ENCODE measurements at places on chromosomes 2 and 18.

- DNase-seq, result peak; percentile 98
Observed at GRCh38 chr18:12278741-12279682, 24.9 kb downstream of the CIDEA start.

- DNase-seq, result no peak
Observed at GRCh38 chr2:230634146-230634545, 78.5 kb upstream of the CAB39 start.

DNA sequence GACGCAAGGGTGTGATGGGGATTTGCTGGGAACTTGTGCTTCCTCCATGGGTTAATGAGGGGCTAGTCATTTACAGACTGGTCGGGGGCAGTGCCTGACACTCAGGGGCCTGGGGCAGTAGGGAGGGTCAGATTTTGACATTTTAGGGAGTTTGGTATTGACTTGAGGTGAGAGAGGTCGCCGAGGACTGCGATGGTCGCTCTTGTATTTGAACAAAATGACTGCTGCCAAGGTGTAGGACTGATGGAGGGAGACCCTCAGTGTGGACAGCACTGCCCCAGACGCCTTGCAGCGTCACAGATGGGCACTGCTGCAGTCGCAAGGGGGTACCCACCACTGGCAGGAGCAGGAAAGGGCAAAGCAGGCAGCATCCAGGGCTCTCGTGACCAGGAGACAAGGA is 182.9 kb downstream of the RTP5 start:
- no peak for DNase-seq

DNA sequence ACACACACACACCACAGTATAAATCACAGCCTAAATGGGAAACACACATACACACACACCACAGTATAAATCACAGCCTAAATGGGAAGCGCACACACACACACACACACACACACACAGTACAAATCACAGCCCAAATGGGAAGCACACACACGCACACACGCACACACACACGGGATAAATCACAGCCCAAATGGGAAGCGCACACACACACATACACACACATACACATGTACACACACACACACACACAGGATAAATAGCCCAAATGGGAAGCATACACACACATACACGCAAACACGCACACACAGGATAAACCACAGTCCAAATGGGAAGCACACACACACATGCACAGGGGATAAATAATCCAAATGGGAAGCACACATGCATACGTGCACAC is 68.1 kb downstream of the ADNP2 start:
- DNase-seq, result no peak

DNA sequence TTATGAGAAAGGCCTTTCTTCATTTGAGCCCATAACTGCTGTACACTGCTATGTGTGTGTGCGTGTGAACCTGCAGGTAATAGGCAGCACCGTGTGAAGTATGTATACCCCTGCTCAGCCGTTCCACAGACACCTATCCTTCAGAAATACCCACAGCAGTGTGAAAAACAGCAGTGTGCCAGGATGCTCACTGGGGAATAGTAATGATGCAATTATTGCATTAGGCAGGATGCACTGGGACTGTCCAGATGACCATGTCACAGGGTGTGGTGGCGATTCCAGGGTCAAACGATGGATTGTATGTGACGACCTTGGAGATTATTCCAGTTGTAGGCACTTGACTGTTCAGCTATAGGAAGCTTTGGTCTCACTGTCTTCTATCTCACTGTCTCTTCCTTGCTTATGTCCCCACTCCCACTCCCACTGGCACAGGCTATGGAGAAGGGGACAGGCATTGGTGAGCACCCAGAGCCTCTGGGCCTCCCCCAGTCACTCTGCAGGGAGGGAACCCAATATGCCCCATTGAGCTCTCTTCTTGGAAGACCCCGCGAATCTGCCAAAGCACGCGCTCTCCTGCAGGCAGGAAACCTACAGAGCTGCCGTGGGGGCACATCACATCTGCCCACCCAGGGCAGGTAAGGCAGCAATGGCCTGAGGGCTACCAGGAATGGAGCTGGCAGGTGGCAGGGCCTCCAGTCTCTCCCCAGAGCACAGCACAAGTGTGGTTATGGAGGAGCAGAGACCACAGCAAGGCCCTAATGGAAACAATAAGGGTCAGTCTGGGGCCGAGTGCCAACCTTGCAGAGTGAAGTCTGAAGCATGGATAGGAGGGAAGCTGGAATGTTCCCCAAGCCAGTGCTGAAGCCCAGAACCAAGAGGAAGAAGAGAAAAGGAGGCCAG is 518.9 kb upstream of the RAB6C start:
- no peak for DNase-seq

DNA sequence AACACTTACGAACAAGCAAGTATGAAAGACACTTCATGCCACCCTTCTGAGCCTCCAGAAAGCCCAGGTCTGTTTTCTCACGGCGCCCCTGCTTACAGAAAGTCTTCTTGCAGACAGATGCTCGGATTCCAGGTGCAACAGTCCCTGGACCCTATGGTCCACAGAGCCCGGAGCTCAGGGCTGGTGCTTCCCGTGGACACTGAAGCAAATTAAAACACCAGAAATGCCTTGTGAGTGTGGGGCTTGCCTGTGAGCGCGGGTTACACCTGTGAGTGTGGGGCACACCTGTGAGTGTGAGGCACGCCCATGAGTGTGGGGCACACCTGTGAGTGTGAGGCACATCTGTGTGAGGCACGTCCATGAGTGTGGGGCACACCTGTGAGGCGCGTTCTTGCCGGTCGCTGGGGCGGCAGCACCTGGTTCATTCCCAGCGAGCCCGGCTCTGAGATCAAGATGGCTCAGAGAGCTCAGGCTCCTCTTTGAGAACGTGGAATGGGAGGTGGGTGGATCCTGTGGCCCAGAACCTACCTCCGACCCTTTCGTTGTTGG is 205.2 kb upstream of the TPO start:
- DNase-seq, result no peak

DNA sequence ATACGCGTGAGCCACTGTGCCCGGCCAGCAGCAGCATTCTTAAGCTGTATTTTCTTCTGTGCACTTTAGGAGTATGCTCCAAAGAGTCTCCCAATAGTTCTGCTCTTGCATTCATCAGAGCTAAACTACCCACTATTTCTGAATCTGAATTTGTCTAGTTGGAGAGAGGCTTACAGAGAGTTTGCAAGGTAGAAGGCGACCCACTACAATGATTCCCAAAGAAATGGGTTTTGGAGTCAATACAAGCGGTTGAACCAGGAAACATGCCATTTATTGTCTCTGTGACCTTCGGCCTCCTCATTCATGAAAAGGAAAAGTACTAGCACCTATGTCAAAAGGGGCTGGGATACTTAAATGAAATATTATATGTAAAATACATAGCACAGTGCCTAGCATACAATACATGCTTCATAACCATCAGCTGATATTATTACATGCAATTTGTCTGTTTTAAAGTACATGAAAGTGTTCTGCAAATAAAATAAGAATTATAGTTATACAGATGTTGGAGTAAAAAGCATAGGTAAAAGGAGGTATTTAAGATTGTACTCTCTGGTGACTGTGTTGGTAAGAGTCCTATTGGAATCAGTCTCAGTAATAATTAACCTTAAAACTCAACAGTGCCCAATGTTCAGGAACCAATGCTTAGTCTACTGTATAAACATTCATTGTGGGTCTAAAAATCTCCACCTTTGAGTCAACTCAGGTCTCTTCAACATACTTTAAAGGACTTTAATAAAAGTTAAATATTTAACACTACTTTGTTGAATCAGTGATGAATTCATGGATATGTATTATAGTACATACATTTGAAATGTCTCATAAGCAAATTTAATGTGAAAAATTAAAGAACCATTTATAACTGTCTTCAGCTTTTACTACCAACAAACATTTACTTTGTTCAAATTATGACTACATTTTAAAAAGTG is 89.8 kb upstream of the GRB14 start:
- DNase-seq, result no peak

DNA sequence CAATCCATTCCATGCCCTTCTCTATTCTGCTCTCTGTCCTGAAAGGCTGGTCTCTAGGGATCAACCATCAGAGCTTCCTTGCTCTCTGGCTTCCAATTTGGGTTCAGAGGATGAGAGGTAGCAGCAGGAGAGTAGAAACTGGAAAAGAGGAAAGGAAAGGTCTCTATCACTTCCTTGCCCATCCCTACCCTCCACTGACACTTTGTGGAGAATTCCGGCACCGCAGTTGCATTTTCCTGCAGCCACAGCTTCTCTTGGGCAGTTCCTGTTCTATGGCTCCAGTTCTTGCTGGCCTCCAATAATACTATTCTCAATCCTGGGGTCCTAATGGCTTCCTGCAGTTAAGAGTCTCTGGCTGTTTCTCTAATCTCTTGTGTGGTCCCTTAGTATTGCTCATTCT is 13.3 kb upstream of the IMPACT start:
- no peak for DNase-seq

DNA sequence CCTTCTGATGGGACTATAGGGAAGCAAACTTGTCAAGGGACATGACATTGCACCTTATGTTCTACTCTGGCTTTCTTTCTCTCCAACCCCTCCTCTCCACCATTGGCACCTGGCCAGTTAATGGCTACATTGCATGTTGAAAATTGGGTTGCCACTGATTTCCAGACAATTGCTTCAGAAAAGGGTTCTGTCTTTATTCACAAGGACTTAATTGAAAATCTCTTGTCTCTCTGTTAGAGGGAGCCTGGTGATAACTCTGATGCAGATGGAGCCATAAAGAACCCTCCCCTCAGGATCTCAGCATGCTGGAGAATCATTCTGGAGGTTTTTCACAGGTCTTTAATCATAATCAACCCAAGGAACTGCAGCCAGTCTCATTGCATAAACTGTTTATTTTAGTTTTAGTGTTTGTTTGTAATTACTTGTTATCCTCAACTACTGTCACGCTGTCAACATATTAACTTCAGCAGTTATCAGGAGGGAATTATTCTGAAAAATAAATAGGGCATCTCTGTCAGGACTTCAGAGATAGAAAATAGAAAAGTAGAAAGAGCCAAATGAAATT is 316.8 kb downstream of the RIT2 start:
- no peak for DNase-seq

DNA sequence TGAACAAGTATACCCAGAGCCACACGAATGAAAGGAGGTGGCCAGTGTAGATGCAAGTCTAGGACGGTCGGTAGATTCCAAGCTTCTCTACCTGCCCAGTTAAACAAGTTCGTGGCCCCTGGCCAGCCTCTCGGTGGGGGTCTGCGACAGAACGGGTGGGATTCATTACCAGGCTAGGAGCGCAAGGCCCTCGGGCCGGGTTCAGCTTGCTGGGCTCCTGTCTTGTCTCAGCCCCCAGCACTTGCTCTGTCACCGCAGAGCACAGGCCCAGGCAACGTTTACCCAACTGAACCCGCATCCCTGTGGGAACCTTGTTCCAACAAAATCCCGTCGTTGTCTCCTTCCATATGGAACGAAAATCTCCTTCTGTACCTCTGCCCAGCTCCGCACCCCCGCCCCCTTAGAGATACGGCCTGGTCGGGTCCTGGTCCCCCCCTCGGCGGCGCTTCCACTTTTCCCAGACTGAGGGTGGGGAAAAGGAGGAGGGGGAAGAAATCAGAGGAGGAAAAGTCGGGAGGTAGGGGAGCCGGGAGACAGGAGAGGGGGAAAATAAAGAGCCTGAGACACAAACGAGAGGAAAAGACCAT is 1.9 kb upstream of the EMX1 start:
- no peak for DNase-seq

- no peak for DNase-seq
Observed at GRCh38 chr2:17863539-17863938, 14.9 kb upstream of the KCNS3 start.

- no peak for DNase-seq
Observed at GRCh38 chr2:42542871-42543270, 25.6 kb upstream of the MTA3 start.

GRCh38 chr2:70005752-70006446 is 44.5 kb upstream of the ASPRV1 start:
- no peak for DNase-seq

DNA sequence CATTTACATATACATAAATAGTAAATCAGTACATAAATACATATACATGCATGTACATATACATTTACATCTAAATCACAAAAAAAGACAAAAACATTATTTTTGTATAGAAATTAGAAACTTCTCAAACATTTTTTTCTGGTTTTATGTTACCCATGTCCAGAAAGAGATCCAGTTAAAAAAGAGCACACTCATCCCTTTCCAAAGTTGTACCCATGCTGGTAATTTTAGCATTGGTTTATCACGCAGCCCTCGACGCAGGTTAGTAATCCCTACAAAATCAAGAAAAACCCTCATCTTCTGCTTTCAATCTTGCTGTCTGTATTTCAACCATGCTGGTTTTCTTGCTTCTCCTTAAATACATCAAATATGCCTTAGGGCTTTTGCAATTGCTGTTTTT is 10.5 kb downstream of the SCN9A start:
- no peak for DNase-seq

DNA sequence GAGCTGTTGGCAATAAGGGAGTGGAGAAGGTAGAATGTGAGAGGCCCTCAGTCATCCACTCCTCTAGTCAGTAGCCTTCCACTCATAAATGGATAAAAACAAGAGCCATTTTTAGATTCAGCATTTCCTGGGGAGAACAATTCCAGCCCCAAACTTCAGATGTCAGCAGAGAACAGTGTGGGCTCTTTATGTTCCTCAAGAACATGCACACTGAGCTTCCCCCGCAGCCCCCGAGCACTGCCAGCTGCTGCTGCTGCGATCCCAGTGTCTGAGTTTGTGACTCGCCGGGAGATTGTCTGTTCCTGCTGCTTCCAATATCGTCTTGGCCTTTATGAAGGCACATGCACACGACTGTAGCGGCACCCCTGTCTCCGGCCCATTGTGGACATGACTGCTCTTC is 143.7 kb upstream of the CTNNA2 start:
- DNase-seq, result no peak

DNA sequence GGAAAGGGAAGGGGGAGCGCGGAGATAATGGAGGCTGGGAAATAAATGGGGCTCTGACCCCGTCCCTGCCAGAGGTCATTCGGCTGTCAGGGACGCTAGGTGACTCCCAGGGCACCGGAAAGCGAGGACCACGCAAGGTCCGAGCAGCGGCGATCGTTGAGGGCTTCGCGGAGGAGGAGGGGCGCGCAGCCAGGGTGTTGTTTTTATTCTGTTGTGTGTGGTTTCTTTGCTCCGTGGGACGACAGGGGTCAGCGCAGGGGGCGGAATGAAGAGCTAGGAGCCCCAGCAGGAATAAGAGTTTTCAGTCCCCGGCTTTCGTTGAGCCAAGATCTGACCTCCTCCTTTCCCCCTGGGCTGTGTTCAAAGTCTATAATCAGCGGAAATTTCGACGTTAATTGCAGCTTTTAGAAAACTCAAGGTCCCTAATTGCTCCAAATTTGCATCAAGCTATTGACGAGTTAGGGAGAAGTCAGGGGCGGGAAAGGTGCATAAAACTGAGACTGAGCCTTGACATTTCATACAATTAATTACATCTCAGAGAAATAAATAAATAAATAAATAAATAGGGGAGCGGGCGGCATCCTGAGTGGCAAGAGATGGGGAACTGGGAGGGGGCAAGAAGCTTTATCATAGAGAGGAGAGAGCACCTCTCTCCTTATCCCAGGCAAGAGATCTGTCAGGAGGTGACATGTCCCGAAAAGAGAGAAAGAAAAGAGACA is 2.2 kb downstream of the GAD1 start:
- DNase-seq, result no peak

GRCh38 chr2:61356261-61356957 is 114.5 kb downstream of the USP34 start:
- DNase-seq, result no peak

- no peak for DNase-seq
Observed at GRCh38 chr2:162711832-162712540, 126.6 kb downstream of the KCNH7 start.

- no peak for DNase-seq
Observed at GRCh38 chr2:101354420-101355311, 32.6 kb downstream of the CREG2 start.

GRCh38 chr2:203164311-203164935 is 74.4 kb upstream of the CYP20A1 start:
- no peak for DNase-seq
